Non-pigmented ciliary epithelial cell (primary cell): ENCODE measurements at places on chromosomes 12 and 14.

GRCh38 chr14:101839236-101839635, 77.7 kb downstream of the PPP2R5C start:
- DNase-seq, result no peak

- DNase-seq, result no peak
Measured at GRCh38 chr12:112116232-112117060, 7.9 kb upstream of the NAA25 start.

DNA sequence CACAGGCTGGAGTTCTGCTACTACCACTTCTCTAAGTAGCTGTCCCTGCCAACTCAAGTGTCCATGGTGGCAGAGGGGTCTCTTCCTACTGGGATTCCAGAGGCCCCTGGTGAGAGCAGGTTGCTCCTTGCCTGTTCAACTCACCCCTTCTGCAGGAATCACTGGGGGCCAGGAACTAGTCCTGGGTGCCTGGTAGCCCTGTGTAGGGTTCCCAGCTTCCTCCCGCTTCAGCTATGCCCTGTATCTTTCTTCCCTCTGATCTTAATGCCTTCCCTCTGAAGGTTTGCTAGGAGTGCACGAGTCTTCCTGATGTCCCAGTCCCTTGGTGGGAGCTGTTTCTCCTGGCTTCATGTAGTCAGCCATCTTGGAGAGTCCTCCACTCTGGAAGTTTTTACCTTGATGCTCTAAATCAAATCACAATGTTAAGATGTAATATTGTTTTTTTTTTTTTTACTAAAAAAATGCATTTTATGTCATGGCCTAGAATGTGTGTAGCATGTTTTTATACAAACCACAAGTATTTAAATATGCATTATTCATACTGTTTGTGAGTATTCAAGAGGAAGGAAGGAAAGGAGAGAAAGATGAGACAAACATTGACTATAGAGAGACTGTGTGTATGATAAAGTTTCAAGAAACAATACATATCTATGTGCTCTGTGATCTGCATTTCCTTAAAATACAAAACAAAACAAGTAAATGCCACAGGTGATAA, 54.7 kb downstream of the FRS2 start:
- no peak for DNase-seq

- no peak for DNase-seq
Measured at GRCh38 chr12:67676624-67677023, 28.1 kb downstream of the DYRK2 start.

GRCh38 chr12:111274777-111275176, 94.1 kb downstream of the PHETA1 start:
- DNase-seq, result no peak

DNA sequence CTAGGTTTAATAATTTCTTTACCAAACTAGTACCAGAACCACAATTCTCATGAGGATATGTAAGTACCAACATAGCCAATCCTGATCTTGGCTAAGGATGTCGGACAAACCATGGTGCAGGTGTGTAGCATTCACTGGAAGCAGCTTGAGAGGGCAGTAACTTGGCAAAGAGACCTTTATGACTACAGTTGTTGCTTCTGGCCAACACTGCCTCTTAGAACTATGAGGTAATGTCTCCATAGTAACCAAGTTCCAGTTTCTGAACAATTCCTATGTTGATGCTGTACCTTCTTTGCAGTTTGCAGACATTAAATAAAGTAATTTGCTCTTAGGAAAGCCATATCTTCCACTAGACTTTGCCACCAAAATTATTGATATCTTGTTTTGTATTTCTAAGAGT, at the start of gene LMNTD1:
Gene LMNTD1 (minus strand): TSS at position 186 of the 400 bp plus-strand sequence. CDS start 324 bp downstream, outside the sequence.
- peak; percentile 40 for DNase-seq

DNA sequence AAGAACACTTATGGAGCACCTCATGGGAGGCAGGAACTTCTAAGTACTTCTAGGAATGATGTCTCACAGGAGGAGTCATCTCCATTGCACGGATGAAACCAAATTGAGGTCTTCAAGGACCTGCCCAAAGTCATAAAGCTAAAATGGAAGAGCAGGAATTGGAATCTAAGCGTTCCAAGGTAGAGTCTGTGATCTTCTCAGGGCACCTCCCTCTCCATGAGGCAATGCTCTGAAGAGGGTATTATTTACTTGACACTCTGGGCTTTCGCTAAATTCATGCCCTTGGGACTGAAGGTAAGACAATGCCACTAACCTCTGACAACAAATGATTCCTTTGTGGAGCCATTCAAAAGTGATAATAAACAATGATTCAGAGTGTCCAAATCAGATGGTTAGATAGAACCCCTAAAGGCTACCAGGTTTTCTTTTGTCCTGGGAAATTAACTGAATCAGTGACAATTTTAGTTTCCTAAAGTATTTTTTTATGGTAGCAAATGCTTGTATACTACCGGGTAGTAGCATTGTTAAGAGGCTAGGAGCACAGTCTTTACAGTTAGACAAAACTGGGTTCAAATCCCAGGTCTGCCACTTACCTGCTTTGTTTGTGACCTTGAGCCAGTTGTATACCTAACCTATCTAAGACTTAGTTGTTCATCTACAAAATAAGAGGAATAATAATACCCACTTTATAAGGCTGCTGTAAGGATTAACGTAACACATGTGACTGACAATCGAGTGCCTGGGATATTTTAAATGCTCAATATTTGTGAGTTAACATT, 12.3 kb downstream of the HMGA2 start:
- no peak for DNase-seq

DNA sequence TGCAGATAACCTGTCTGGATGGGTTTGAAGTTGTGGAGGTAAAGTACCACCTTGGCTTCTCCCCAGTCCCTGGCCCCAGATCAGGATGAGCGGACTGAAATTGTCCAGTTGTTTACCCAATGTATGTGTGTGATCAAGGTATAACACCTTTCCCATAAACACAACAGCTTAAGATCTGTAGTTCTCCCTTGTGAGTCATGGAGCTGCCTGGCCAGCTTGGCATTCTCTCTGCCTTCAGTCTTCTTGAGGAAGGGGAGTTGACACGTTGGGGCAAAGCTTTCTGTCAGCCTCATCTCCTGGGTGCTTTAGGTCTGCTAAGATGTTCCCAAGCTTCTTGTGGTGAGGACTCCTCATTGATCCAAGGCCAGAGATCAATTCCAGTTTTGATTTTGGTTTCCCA, 6.1 kb downstream of the C1S start:
- DNase-seq, result no peak

- DNase-seq, result peak; percentile 36
Measured at GRCh38 chr14:68510201-68511128, 282.4 kb downstream of the ZFP36L1 start.

DNA sequence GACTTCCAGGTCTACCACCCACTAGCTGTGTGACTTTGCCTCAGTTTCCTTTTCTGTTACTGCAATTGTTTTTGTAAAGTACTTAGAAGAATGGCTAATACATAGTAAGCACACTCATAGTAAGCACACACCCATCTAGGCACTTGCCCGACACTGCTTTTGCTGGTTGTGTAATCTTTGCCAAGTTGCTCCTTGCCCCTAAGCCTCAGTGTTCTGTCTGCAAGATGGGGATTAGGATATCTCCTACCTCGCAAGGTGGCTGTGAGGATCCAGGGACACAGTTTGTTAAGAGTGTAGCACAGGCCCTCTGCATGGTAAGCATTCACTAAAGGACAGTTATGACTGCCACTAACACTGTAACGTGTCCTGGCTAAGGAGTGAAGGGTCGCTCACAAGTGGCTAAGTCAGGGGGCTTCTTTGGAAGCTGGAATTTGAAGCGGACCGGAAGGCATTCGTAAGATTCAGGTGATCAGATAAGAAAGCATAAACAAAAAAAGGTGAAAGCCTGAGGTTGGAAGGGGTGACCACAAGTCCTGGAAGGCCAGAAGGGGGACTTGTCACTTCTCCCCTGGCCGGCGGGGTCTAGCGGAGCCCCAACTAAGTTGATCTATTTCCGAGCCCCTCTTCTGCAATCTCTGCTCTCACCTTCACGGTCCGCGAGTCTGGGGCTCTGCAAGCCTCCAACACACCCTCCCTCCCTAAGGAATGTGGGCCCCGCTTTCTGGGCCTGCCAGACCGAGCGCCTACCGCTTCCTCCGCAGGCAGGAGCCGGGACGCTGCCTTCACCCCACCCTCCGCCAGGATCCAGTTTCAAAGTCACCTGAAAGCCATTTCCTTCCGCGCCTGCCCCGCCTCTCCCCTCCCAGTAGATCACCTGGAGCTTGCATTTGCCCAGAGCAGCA, 1.5 kb upstream of the PLEKHG3 start:
- DNase-seq, result no peak

GRCh38 chr12:113190761-113191160, 5.2 kb downstream of the RITA1 start:
- DNase-seq, result no peak

DNA sequence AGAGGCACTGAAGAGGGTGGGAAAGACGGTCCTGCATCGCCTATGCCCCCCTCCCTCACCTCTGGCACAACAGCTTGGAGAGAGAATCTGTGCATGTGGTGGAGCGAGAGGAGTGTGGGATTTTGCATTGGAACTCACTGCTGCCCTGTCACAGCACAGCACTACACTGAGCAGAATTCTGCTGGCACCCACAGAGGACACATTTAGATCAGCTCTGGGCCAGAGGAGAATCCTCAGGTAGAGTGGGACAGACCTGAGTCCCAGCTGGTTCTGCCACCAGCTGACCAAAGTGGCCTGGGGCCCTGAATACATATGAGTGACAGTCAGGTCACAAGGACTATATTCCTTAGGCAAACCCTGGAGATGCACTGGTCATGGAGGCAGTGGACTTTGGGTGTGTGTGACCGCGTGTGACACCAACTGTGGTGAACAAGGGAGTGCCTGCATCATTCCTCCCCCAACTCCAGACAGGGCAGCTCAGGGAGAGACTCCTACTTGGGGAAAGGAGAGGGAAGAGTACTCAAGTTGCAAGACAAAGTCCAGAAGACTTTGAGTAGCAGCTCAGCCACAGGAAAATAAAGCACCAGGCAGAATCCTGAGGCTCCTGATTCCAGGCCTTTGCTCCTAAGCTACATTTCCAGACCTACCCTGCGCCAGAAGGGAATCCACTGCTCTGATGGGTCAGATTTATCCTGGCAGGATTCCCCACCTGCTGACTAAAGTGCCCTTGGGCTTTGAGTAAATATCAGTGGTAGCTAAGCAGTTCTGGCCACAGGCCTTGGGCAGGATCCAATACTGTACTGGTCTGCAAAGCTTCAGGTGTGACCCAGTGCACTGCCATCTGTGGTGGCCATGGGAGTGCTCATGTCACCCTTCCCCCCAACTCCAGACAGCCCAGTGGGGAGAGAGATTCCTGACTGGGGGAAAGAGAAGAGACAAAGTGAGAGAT, 10.6 kb upstream of the ACOT1 start:
- no peak for DNase-seq

GRCh38 chr14:59566296-59566695, 10.3 kb downstream of the CCDC175 start:
- no peak for DNase-seq

DNA sequence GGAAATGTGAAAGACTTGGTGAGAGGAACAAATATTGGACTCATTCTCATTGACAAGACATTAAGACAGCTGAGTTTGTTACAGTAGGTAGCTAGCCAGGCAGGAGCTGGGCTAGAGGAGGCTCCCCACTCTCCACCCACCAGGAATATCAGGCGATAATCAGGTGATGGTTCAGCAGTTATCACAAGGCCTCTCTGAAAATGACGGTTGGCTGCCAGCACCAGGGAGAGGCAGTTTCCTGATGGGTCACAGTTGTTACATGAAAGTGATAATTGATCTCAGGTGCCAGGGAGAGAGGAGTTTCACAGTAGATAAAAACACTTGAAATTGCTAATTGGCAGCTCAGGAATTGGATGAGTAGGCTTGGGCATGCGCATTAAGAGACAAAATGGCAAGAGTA, 116.5 kb downstream of the TMTC2 start:
- no peak for DNase-seq

- no peak for DNase-seq
Measured at GRCh38 chr14:69882116-69882864, 3.1 kb downstream of the SMOC1 start.

DNA sequence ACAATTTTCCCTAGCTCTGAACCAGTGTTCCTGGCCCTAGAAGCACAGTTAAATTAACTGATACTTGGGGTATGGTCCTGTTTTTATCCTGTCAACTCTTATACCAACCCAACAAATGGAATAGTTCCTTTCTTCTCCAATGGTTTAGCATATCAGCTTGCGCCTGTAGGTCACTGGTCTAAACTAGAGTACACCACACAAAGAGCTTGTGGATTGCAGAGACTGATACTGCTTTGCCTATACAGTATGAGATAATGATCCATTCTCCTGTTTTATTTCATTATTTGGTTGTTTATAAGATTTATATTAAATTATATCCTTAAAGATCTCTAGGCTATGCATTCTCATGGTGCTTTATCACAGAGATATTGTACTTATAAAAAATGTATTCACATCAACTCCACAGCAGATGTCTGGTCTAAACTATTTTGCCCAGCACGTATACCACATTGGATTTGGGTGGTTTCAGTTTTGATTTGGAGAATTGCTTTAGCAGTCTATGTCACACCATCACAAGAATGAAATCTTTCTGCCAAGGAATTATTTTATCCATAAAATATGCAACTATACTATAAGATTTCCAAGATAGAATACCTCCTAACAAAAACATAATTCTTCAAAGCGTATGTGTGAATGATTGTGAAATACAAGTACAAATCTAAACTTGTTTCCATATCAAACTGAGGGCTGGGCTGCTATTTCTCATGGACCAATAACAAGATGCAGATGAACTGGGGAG, 142.1 kb downstream of the SLC16A7 start:
- no peak for DNase-seq

GRCh38 chr12:16330560-16330959, 16.9 kb upstream of the MGST1 start:
- DNase-seq, result no peak

- DNase-seq, result peak; percentile 63
Measured at GRCh38 chr12:127260531-127260930, 1006.4 kb upstream of the TMEM132C start.

GRCh38 chr14:72404998-72405397, 472.8 kb downstream of the RGS6 start:
- DNase-seq, result no peak

GRCh38 chr12:112756918-112757317, 34.6 kb upstream of the RPH3A start:
- no peak for DNase-seq

DNA sequence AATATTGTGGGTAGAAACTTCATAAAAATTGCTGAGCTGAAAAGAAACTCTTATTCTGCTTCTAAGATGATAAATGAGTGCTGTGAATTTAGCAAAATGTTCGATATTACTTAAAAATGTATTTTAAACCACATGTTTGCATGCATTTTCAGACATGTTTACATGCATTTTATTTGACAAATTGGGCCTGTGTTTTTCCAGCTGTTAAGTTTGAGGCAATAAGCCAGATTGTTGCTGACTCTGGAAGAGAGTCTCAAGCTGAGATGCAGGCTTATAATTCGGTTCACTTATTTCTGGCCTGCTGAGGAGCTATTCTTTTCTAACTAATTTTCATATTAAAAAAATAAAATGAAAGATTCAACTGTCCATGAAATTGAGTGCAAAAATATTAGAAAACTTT, 110.1 kb downstream of the SYNE2 start:
- DNase-seq, result no peak

GRCh38 chr12:113778432-113779132, 187.5 kb downstream of the RBM19 start:
- DNase-seq, result no peak

- no peak for DNase-seq
Measured at GRCh38 chr12:89384807-89385206, 32.5 kb upstream of the DUSP6 start.
